DMS79 treated with DMSO at 0.1 percent for 48 hours (cell line): ENCODE measurements at places on chromosomes 7 and 10.

DNA sequence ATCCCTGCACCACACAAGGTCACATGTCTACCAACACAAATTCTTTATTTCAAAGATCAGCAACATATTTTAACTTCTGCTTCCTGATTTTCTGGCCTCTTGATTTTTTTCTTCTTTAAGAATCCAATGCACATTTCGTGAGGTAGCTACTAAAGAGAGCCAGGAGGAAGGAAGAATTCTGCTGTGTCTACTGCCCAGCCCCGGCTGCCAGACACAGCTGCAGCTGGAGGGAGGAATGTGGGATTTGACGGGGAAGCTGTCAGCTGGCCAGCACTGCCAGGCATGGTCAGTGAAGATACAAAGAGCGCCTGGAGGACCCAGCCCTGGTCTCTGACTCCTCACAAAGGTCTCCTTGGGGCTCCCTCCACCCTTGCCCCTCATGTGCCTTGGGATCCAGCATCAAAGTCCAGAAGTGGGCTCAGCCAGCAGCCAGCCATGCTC is 6.9 kb upstream of the AOC1 start:
- DNase-seq = no peak

DNA sequence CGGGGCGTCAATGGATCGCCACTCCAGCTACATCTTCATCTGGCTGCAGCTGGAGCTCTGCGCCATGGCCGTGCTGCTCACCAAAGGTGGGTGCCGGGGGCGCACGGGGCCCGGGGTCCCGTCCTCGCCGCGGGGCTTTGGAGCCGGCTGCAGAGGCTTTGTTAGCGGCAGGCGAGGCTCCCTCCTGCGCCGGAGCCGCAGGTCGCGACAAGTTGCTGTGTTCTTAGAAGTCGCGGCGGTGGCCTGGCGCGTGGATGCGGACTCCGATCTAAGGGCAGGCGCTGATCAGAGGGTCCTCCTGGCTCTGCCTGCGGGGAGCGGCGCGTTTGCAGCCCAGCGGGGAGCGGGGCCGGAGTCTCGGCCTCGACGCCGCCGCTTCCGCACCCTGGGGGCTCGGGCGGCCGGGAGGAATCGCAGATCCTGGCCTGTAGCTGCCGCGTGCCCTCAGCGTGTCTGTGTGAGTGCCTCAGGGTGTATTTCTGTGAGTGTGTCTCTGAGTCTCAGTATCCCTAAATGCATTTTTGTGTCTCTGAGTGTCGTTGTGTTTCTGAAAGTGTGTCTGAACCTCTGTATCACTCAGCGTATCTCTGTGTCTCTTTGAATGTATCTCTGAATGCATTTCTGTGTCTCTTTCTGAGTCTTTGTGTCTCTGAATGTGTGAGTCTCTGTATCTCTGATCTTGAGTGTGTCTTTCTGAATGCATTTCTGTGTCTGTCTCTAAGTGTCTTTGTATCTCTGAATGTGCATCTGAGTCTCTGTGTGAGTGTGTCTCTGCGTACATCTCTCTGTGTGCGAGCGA is 766 bp downstream of the BAMBI start:
- no peak for DNase-seq

DNA sequence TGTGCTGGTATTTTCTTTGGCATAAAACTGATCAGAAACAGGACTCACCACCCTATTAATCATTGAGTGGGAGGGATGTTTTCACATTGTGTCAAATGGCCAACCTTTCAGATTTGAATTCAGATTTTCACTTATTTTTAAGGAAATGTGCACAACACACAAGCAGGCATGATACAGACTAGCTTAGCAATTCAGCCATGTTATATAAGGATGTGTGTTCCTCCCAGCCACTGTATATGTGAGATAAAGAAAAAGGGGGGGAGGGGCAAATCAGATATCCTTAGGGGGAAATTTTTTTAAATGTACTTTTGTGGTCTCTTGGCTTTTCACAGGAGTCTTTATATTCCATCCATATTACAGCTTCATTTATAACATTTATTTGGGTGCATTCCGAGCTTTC is 3.1 kb downstream of the GAD2 start:
- no peak for DNase-seq

DNA sequence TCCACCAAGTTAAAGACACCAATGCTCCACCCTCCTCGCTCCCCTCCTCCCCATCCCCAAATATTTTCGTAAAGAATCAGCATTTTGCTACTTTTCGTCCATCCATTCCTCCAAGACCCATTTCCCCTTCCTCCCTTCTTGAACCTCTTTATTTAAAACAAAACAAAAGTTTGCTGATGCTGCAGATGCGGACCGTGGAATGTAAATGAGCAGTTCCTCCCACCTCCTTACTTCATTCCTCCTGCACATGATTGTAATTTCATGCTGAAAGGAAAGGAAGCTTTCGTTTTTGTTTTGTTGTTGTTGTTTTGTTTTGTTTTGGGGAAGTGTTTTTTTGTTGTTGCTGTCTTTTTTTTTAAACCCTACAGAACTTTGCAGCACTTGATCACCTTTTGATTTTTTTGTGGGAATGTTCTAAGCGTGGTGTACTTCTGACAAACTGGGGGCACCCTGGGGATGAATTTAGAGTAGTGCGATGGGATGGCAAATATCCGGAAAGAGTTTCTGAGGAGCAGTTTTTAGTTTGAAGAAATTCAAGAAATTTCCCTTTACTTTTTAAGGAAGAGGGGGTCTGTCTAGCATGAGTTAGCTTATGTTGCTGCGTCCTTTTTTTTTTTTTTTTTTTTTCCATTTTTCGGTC is 177.3 kb downstream of the TCF7L2 start:
- no peak for DNase-seq

DNA sequence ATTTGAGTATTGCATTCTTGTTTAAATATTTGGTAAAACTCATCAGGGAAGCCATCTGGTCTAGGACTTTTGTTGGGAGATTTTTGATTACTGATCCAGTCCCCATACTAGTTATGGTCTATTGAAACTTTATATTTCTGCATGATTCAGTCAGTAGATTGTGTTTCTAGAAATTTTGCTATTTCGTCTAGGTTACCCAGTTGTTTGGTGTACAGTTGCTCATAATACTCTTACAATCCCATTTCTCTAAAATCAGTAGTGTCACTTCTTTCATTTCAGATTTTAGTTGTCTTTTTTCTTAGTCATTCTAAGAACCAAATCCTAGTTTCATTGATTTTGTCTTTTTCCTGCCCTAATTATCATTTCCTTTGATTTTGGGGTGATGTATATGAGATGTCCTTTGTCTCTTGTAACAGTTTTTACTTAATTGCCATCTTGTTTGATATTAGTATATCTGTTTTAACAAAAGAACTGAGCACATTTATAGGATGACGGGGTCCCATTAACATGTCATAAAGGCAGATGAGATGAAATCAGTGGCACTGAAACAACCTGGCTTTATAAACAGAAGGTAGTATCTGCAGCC is 7.9 kb downstream of the MALSU1 start:
- DNase-seq = no peak

DNA sequence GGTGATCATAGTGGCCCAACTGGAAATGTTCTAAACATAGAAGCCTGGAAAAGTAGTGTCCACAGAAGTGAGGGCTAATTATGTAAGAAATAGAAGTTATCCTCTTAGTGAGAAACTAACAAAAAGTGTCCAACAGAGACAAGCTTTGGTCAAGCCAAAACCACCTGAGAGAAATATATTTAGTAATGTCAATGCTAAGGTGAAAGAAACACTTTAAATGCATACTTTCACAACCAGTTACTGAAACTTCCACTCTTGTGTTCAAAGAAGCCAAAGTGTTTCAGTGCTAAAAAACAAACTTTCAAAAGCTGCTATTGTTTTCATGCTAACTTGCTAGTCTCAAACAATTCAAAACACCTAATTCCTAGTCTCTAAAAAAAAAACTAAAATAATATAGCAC is 18.1 kb downstream of the RAB11FIP2 start:
- DNase-seq = no peak

DNA sequence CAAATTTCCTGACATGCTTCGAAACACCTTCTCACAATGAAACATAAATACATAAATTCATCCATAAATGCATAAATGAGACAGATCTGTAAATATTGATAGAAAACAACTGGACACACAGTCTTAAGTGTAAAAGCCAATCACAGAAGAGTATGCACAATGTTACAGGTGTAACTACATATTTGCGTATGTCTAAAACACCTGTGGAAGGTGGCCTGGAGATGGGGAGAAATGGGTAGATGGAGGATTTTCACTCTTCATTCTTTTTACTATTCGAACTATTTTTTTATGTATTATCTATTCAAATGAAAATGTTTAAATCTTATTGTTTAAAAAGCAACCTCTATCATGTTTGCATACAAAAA is 860 bp downstream of the IQUB start:
- no peak for DNase-seq

DNA sequence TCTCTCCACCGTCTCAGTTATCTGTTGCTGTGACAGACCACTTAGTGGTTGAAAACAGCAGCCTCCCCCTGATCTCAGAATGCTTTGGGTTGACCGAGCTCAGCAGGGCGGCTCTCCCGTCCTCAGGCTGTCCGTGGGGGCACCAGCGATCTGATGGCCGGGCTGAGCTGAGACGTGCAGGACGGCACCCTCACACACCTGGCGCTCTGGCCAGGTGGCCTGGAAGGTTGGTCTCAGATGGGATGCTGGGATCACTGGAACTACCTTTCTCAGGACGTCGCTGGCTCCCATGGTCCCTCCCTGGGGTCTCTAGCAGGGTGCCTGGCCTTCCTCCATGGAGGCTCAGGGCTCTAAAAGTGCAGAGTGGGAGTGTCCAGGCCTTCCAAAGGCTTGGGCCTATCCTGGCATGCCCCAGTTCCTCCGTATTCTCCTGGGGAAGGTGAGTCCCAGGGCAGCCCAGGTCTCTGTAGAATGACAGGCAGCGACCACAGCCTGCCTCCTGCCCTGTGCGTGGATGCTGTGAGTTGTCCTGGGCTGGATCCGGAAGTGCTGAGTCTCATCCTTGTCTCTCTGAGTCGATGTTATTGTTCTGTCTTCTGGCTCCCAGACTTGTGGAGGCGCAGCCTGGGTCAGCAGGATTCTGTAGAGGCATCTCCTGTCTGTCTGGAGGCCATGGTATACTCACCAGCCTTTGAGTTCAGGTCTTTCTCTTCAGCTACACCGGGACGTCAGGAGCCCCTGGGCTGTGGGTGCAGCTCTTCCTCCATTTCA is 12.2 kb upstream of the PWWP2B start:
- DNase-seq = no peak

- no peak for DNase-seq
Measured at GRCh38 chr10:50618624-50619023, 5.1 kb downstream of the SGMS1 start.

GRCh38 chr7:99137411-99138180 is 6.3 kb downstream of the SMURF1 start:
- DNase-seq = no peak

DNA sequence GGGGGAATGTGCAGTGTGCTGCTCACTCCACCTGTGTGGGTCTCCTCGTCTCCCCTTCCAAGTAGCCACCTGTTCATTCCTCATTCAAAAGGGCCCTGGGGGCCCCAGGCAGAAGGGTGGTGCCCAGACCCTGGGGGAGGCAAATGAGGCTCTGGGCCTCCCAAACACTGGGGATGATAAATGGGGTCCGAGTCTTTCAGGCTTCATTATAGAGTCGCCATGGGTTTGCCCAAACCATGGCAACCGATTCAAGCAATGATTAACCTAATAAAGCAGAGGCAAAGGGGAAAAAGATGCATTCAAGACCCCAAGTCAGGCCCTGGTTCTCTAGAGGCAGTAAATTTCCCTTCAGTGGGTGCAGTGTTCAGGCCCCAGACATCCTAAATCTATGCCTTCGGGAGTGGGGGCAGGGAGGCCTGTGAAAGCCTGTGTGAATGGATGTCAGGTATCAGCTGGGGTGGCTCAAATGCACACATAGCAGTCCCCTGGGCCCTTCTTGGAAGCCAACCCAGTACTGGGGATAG is 10.4 kb downstream of the NEUROG3 start:
- DNase-seq = no peak
